Amniotic epithelial cell (primary cell): ENCODE measurements at places on chromosomes 16 and 17.

DNA sequence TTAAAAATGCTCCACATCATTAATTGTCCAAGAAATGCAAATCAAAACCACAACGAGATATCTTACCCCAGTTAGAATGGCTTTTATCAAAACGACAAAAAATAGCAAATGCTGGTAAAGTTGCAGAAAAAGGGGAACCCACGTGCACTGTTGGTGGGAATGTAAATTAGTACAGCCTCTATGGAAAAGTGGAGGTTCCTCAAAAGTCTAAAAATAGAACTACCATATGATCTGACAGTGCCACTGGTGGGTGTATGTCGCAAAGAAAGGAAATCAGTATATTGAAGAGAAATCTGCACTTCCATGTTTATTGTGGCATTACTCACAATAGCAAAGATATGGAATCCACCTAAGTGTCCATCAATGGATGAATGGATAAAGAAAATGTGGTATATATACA is 38.2 kb upstream of the ZFHX3 start:
- DNase-seq, result no peak

DNA sequence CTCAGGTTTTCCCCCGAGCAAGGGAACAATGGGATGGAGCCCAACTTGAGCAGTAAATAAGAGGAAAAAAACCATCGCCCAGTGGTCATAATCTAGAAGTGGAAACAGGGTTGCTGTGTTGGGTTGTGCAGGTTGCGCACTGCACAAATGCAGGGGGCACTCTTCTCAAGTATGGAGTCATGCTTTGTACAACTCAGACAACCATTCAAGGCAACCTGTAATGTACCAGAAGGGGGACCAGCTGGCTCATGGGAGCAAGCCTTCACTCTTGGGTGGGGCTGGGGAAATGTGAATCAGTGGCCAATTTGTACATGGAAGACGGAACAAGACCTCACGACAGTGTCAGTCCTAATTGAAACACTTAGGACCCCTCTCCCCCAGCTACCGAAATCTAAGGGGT is 23.9 kb upstream of the LITAF start:
- DNase-seq, result no peak

- DNase-seq, result no peak
These were observed 1.2 kb downstream of the MAPK7 start for GRCh38 chr17:19379361-19380065.

DNA sequence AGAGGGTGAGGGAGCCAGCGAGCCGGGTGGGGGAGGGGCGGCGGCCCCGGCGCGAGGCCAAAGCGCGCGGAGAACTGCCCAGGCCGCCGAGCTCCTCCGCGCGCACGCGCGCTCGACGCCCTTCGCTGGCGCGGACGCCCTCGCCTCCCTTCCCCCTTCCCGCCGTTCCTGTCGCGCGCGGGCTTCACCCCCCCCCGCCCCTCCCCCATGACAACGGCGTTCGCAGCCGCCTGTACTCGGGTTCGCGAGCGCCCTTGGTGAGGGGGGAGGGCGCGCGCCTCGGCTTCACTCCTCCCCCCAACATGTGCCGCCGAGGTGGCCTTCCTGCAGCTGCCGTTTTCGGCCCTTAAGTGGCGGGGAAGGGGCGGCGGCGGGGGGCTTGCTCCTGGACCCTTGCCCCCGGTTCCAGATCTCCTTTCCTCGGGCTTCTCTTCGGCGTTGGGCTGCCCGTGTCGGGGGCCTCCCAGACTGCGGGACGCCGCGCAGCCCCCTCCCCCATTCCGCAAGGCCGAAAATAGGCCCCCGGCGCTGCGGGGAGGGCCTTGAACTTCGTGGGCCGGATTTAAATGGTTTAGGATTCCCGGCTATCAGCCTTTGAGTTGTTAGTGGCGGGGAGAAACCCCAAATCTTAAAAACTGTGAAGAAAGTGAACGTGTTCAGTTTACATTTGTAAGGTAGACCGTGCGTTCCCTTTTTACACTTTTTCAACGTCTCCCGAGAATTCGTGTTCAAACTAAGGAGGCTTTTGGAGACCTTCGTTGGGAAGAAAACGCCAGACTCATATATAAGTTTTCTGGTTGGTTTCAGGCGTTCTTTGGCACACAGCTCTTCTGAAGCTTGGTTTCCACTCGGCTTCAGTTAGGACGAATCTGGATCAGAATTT is 653 bp downstream of the SRRM2 start:
- DNase-seq, result peak; percentile 76

GRCh38 chr16:74447578-74447977 is 26.3 kb upstream of the CLEC18B start:
- no peak for DNase-seq

DNA sequence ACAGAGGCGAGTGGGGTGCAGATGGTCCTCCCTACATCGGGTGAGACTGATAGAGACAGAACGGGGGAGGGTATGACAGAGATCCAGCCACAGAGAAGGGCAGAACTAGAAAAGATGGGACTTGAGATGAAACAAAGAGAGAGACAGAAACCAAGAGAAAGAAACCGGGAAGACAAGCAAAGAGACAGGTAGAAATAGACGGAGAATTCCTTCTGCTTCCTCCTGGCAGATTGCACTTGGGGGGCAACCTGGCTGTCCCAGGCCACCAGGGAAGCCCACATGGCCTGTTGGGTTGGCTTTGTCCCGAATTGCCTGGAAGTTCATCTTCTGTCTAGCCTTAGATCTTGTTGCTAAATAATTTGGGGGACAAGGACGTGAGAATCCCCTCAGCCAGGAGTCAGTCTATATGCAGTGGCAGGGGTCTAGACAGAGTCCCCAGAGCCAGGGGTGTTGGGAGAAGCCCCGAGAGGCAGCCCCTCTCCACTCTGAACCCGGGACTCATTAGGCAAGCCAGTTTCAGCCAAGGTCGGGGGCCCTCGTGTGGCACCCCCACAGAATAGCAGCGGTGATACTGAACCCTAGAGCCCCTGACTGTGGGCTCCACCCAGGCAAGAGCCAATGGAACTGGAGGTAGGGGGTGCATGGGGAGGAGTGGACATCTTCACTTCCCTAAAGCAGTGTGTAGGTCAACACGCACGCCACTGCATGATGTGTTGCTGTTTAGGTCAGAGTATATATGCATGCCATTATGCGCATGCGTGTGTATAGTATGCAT is 627 bp upstream of the TSPOAP1 start:
- DNase-seq, result no peak

GRCh38 chr17:72222661-72223380 is 102.0 kb downstream of the SOX9 start:
- DNase-seq, result no peak

DNA sequence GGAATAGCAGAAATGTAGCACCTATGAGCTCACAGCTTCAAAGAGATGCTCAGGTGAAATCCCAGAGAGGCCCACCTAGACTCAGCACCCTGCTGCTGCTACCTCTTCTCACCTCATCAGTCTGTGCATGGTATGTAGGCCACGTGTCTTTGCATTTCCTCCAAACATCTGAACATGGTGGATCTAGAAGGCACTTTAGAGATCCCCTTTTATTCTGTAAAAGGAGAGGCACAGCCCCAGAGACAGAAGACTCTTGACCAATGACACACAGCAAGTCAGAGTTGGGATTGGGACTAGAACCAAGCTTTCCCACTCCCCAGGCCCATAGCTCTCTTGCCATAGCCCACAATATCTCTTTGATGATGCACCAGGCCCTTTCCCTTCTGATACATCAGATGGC is 19.4 kb upstream of the NKD1 start:
- DNase-seq, result no peak

DNA sequence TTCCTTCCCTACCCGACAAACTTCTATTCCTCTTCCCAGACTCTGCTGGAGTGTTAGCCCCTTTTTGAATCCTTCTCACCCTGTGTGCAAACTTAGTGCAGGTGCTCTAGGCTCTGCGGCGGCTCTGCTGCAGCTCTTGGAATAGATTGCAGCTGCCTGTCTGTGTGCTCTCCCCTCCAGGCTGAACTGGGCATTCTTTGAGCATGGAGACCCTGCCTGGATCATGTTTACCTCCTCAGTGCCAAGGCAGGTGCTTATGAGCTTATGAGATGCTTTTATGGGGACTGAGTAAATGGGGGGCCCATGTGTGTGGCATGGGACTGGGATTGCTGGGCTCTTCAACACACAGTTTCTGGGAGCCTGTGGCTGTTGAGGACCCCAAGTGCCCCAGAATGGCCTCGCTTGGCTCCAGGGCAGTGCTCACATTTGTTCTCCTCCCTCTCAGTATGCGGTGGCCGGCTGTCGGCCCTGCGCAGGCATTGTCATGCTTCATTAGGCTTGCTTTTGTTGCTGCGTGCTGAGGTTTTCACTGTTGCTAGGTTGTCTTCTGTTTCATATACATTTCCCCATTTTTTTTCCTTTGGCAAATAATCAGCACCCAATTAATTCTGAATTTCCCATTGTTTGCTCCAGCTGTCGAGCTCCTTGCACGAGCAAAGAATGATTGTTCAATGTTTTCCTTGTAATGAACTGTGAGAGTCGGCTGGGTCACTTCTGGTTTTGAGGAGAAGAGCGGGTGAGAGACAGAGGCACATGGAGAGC is 185.5 kb upstream of the NLRP1 start:
- no peak for DNase-seq

- no peak for DNase-seq
These were observed 47.6 kb downstream of the HS3ST2 start for GRCh38 chr16:22861580-22861979.

GRCh38 chr17:55567240-55568214 is 56.3 kb upstream of the SMIM36 start:
- peak; percentile 51 for DNase-seq

- no peak for DNase-seq
These were observed 38.6 kb downstream of the CPNE2 start for GRCh38 chr16:57130950-57131321.

GRCh38 chr16:2822158-2822495 is 5.1 kb downstream of the PRSS21 start:
- DNase-seq, result no peak

DNA sequence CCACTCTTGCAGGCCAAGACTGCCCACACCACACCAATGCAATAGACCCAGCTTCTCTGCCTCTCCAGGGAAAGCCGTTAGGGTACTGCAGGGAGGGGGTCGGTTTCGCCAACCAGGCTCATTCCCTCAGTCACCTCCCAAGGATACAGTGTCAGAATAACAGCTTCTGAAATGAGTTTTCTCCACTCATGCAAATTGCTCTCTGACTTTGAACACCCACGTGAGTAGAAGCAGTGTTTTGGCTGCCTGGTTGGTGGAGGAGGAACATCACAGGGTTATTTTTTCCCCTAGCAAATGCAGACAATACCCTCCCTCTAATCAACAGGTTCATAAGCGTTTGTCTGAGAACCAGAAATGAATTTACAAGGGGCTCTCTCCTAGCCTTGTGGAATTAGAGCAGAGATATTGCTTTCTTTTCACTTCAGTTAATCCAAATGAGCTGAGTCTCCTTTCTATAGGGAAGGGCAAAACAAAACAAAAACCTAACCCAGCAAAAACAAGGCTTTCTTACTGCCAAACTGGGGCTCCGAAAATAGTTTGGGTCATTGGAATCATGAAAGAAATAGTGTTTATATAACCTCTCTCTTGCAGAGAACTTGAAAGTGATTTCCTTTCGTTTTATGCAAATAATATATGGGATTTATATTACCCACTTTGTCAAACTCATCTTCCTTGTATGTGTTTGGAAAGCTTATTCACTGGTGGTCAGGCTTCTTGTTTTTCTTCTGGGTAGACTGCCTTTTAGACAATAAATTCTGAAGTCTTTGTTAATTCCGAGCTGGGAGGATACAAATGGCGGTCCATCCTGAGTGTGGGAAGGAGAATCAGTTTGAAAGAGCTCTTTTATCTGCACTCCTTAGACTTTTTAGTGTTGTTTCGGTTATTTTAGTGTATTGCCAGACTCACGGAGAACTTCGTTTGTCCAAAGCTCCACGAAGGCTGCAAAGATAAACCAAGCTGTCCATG is 229.9 kb downstream of the MSI2 start:
- DNase-seq, result no peak

DNA sequence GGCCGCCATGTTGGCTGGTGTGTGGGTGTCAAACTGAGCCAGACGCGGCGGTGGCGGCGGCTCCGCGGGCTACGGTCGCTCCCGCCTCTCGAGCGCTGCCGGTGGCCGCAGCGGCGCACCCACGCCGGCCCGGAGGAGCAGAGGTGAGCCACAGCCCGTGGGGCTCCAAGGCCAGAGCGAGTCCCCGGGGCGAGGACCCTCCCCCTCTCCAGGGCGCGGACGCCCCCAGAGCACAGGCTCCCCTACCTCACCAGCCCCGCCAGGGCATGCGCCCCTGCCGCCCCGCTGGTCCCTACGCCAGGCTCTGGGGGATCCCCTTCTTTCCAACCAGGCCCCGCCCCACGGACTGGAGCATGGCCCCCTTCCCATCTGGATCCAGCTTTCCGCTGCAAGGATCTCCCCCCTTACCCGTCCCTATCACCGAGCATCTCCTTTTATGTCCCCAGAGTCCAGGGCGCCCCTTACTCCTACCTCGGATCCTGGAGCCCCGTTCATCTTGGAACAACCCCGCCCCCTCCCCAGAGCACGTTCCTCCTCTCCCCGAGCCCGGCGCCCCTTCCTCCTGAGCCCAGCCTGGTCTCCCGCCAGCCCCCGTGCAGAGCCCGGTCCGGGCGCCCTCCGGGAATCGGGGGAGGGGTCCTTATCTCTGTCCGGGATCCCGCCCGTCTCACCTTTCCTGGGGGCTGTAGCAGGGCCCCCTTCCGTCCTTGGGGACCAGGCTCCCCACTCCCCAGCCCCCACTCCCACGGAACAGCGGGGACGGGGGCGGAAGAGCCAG is 412 bp downstream of the EPN2 start:
- DNase-seq, result no peak

DNA sequence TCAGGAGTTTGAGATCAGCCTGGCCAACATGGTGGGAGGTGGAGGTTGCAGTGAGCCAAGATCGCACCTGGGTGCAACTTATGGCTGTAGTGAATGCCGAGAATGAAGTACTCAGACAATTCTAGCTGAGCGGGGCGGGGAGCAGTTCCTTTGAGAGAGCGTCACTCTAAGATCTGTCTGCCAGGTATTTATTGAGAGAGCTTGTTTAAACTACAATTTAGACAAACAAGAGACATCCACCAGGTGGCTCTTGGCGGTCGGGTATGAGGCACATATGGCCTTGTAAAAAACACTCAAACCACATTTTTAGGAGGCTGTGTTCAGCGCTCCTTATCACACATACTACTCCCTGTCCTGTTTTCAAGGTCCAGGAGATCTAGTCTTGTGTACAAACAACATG is 40.6 kb upstream of the CDH1 start:
- no peak for DNase-seq

GRCh38 chr17:44362949-44363612 is 572 bp downstream of the FAM171A2 start:
- no peak for DNase-seq

GRCh38 chr16:19783363-19784182 is 65.5 kb downstream of the IQCK start:
- no peak for DNase-seq

DNA sequence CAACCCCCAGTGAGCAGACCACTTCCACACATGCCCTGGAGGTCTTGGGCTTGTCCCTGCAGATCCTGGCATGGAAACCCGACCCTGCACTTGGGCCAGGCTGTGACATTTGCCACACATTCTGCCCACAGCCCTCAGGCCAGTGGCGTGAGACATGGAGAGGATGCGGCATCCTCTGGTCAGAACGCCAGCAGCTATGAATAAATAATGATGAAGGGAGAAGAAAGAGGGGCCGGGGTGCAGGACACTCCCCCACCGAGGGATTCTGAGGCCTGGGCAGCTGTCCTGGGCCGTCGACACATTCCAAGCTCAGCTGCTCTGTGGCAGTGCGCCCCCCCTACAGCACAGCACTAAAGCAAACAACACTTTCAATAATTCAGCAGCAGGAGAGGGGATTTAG is 148.8 kb downstream of the ENGASE start:
- DNase-seq, result no peak
